ENCODE measurements at places on chromosomes 1 and 21. TPM values are rescaled to one million over a fixed set of nuclear protein-coding genes. Genes with fewer than 3 reads are reported as not detected.

TTC24 gene
- not detected for total RNA-seq

- DNase-seq = no peak
- no peaks in the 10 kb centered on the region for H3K27me3 ChIP-seq
- H3K36me3 ChIP-seq = no peaks in the 10 kb centered on the region
- no peaks in the 10 kb centered on the region for H3K4me1 ChIP-seq
- H3K27ac ChIP-seq = no peak overlapping the region
- H3K4me3 ChIP-seq = no peak overlapping the region
Measured at GRCh38 chr1:96365596-96366390, 355.8 kb upstream of the PTBP2 start.

- no peak for DNase-seq
- peaks cover 5% of the 10 kb centered on the region for H3K36me3 ChIP-seq
- H3K4me1 ChIP-seq = no peaks in the 10 kb centered on the region
Measured at GRCh38 chr1:207414606-207415108, 39.5 kb upstream of the CR2 start.

RNF186 gene
- not detected for total RNA-seq

DNA sequence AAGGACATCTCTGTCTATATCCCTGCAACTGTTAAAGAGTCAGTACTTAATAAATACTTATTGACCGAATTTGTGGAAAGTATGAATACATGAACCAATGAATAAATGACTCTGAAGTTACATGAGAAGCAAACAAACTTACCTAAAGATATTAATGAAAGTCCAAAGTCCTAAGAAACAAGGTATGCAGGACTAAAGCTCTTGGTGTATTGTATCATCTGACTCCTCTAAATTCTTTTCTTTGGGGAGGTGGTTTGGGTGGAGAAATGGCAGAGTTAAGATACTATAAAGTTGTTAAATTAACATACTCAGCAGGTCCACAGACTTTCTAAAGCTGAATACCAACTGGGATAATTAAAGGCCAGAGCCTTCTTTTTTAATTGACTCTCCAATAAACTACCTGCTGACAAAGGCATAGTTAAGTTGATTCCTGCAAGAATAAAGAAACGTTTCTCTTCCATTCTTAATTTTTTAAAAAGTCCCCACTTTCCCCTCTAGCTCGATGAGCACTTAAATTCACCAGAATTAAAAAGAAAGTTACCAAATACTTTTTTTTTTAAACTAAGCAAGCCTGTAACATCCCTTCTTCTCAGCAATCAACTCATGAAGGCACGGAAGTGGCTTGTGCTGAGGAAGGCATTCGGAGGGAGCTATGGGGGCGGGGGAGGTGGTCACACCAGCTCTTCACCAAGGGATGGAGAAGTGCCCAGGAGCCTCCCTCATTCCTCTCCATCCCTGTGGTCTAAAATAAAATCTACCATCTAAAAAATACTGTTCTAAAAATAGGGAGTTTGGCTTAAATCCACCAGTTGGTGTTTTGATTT, 61.1 kb downstream of the GADD45A start:
- no peak overlapping the region for H3K27ac ChIP-seq
- no peak for DNase-seq
- H3K4me1 ChIP-seq = peaks cover 10% of the 10 kb centered on the region
- H3K27me3 ChIP-seq = no peaks in the 10 kb centered on the region

TEX50 gene
- total RNA-seq = not detected

DNA sequence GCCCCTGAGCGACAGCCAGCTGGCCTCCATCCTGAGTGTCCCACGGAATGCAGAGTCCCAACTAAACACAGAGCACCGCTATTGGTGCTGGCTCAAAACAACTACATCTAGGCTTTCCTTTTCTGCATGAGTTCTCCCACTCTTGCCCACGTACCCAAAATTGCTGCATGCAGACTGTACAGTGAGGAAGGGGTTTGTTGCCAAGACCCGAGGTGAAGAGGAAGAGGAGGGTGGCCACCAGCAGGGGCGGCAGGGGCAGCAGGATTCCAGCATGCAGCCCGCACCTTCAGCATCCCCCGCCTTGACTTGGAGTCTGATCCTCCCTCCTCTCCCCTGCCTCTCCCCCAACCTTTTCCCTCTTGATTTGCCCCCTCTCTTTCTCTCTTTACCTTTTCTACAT, 8.0 kb downstream of the S100A9 start:
- H3K27ac ChIP-seq = no peak overlapping the region
- no peak overlapping the region for H3K4me3 ChIP-seq
- peaks cover 28% of the 10 kb centered on the region for H3K4me1 ChIP-seq
- peaks cover 12% of the 10 kb centered on the region for H3K27me3 ChIP-seq

GRCh38 chr1:60114745-60115318, 41.3 kb upstream of the C1orf87 start:
- no peak overlapping the region for H3K27ac ChIP-seq
- H3K36me3 ChIP-seq = no peaks in the 10 kb centered on the region
- H3K4me3 ChIP-seq = no peak overlapping the region
- H3K4me1 ChIP-seq = peaks cover 7% of the 10 kb centered on the region
- no peaks in the 10 kb centered on the region for H3K27me3 ChIP-seq

DNA sequence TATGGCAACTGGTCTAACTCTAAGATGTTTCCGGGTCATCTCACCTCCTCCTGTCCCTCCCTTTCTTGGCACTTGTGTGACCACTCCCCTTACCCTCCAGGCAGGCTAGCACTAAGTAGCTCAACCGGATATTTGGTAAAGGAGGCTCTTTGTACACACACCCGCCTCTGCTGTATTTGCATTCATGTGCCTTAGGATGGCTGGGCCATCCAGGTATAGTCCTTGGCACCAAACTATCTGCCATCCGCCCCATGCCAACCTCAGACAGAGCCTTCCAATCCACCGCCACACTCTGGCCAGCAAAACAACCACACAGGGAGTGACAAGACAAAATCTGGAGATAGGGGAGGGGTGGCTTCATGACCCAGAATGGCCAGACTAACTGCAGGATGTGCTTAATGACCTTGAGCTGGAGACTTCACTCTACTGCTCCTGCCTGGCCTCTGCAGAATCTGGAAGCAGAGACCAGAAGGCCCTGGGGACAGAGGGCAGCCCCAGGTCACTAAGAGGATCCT, 59.5 kb downstream of the CDK18 start:
- peaks cover 2% of the 10 kb centered on the region for H3K27me3 ChIP-seq
- H3K4me1 ChIP-seq = no peaks in the 10 kb centered on the region
- peaks cover 17% of the 10 kb centered on the region for H3K36me3 ChIP-seq
- H3K27ac ChIP-seq = no peak overlapping the region
- no peak for DNase-seq
- H3K4me3 ChIP-seq = no peak overlapping the region

SLFNL1 gene
- total RNA-seq = 0.20 TPM

TCHHL1 gene
- not detected for total RNA-seq

DNA sequence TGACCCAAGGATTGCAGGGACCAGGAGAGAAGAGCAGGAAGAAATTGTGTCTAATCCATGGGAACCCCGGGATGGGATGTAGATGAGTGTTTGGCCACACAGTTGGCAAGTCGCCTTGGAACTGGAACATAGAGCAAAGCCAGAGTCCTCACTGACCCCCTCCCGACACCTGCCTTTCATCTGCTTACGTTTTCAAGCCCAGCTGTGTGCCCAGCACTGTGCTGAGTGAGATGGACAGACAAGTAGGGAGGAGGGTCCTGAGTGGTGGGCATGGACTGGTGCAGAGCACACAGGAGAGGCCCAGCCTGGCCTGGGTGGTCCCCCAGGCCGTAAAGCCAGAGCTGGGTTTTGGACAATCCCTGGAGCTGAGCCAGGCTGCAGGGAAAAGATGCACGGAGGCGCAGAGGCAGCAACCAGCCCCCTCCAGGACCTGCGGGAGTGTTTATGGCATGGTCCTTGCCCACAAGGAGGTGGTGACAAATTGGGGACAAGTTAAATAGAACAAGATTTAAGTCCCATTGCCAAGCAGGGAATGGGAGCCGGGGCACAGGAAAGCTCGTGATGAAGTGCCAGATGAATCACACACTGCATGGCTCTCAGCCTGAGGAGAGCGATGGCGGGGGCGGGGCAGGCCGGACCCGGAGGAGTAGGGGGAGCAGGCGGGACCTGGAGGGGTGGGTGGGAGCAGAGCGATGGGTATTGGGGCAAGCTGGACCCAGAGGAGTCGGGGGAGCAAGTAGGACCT, 157.8 kb upstream of the VAMP3 start:
- no peak overlapping the region for H3K4me3 ChIP-seq
- H3K27me3 ChIP-seq = peaks cover 3% of the 10 kb centered on the region
- peaks cover 28% of the 10 kb centered on the region for H3K4me1 ChIP-seq
- no peak overlapping the region for H3K27ac ChIP-seq

DNA sequence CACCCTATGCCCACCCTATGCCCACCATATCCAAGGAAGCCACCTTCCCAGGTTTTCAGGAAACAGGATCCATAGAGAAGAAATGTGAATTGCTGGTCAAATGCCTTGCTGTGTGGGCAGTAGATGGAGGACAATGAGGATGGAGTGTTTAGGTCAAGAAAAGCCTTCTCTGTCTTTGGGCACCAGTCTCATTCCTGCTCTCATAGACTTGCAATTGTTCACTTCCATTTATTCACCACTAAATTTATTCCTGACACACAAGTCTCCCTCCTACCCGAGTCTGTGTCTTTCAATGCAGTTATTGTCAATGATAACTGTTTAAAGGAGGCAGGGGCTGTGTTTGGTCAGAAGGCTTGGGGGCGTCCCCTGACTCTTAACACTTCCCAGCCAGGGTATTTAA, 48.0 kb upstream of the ITPKB start:
- no peak overlapping the region for H3K4me3 ChIP-seq
- no peaks in the 10 kb centered on the region for H3K4me1 ChIP-seq
- no peak overlapping the region for H3K27ac ChIP-seq
- H3K27me3 ChIP-seq = no peaks in the 10 kb centered on the region

DNA sequence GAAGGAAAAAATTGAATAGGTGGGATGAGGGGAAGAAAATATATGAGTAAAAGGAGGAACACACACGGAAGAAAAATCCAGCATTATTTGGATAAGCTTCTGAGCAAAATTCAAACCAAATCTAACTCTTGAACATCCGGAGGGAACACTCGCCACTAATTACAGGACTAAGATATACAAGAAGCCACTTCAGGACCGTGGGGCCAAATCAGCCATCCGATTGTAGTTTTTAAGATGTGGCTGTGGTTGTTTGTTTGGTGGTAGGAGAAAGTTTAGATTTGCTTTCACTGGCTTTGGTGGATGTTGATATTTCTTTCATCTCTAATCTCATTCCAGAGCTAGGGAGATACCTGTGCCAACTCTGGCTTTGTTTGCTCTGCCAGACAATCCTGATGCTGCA, 43.7 kb upstream of the ADAMTS1 start:
- no peaks in the 10 kb centered on the region for H3K4me1 ChIP-seq
- H3K27ac ChIP-seq = no peak overlapping the region
- H3K36me3 ChIP-seq = no peaks in the 10 kb centered on the region
- H3K4me3 ChIP-seq = no peak overlapping the region
- H3K27me3 ChIP-seq = peaks cover 1% of the 10 kb centered on the region
- no peak for DNase-seq

- H3K36me3 ChIP-seq = no peaks in the 10 kb centered on the region
- DNase-seq = no peak
- no peak overlapping the region for H3K27ac ChIP-seq
Measured at GRCh38 chr1:32052887-32053286, 19.9 kb upstream of the TMEM39B start.
